Renal cortical epithelial cell (primary cell): ENCODE measurements at places on chromosomes 12 and 14.
A peak's percentile ranks its signal among the peaks of the same experiment; 100 is the strongest.

GRCh38 chr14:90273532-90273931 lies 17.2 kb downstream of the PSMC1 start:
- DNase-seq = no peak

DNA sequence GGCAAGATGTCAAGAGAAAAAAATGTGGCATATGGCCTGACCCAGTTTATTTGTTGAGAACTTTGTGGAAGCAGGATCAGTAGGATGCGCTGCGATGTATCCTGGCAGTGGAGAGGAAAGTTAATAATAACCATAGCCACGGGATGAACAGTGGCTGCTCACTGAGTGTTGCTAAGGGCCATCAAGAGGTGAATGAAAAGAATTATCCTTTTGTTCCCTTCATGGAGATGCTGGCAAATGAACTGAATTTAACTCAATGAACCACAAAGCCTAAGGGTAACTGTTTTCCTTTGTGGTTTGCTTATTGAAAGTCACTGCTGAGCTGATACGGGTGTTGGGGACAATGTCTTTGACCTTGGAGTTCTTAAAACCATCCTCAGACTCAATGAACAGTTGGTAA lies 476.5 kb downstream of the APAF1 start:
- DNase-seq = no peak

DNA sequence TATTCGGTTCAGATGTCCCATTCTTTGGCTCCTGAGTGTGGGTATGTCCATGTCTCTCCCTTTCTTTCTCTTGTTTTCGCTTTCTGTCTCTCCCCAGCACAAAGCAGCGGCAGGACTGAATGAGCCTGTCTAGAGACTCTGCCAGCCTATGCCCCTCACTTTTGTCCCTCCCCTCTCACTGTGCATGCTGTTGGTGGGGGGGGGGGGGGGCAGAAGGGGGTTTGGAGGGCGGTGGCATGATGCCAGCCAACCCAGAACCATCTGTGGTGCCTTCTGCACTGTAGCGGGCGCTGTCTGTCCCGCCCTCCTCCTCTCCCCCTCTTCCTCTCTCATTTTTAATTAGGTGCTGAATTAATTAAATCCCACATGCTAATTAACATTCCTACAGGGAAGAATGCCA lies 17.7 kb downstream of the NGDN start:
- DNase-seq = no peak

- DNase-seq = no peak
These were observed 456.9 kb downstream of the NRXN3 start for GRCh38 chr14:78627114-78627513.

DNA sequence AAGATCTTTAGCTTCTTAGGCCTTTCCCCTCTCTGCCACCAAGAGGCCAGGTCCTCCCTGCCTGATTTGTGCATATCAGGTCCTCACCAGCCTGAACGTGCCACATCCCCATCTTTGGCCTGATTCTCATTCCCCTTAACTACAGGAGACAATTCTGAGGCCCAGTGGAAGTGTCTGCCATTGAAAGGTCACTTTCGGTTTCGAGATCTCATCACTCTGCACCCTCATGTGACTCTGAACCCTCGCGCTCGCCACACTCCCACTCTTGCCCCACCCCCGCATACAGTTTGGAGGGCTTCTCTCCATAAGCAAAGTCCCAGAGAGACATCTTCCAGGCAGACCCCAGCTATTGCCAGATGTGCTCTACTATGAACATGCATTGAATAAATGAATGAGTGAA lies 189.0 kb downstream of the NTF3 start:
- no peak for DNase-seq

GRCh38 chr12:14416658-14417057 lies 51.2 kb downstream of the ATF7IP start:
- peak; percentile 75 for DNase-seq

- no peak for DNase-seq
These were observed 201.2 kb upstream of the DDHD1 start for GRCh38 chr14:53354336-53354735.

DNA sequence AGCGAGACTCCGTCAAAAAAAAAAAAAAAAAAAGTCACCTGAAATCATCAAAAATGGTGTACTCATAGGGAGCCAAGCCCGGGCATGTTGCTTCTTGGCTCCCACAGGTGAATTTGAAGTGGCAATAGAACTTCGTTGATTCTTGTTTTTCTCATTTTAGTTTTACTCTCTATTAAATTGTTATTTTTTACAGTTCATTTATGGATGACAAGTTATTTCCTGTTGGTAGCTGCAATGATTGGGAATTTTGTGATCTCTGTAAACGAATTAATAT lies 1.3 kb downstream of the TM7SF3 start:
- DNase-seq = no peak

GRCh38 chr14:75861161-75861621 lies 120.6 kb downstream of the TGFB3 start:
- DNase-seq = peak; percentile 49

- DNase-seq = no peak
These were observed 9.1 kb downstream of the VWF start for GRCh38 chr12:6115389-6115788.
